ENCODE measurements at places on chromosomes 2 and 18.

DNA sequence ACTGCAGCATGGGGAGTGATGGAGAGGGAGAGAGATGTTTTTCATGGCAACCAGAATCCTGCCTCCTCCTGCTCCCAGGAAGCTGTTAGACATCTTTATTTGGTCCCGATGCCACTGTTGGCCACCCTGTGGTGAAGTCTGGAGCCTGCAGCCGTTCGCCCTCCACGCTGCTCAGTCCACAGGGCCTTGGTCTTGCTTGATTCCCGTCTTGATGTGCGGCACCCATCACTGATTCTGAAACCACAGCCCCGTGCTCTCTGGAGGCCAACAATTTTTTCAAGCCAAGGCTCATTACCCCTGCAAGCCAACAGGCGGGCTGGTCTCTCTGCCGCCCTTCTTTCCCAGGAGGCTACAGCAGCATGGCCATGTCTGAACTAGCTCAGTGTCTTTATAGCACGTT lies 24.5 kb downstream of the SIGLEC15 start:
- no peak for DNase-seq

- DNase-seq: no peak
Observed at GRCh38 chr2:124874219-124874618, 849.1 kb downstream of the CNTNAP5 start.

GRCh38 chr2:202237787-202238233 lies 587 bp downstream of the SUMO1 start:
- peak; percentile 13 for DNase-seq

DNA sequence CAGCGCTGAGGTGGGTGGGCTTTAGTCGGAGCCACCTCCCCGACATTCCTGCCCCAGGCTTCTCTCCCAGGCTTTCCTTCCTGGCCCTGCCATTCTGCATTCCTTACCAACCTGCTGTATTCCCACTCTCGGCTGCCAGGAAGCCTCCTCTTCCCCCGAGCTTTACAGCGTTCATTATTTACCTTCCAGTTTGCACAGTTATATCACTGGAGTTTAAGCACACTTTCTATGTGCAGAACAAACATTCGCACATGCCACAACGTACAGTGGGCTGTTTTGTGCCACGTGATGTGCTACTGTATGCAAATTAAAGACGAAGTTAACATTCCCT lies 246.3 kb downstream of the SOX11 start:
- no peak for DNase-seq

- DNase-seq: no peak
Observed at GRCh38 chr2:9646196-9647030, 15.6 kb upstream of the YWHAQ start.

DNA sequence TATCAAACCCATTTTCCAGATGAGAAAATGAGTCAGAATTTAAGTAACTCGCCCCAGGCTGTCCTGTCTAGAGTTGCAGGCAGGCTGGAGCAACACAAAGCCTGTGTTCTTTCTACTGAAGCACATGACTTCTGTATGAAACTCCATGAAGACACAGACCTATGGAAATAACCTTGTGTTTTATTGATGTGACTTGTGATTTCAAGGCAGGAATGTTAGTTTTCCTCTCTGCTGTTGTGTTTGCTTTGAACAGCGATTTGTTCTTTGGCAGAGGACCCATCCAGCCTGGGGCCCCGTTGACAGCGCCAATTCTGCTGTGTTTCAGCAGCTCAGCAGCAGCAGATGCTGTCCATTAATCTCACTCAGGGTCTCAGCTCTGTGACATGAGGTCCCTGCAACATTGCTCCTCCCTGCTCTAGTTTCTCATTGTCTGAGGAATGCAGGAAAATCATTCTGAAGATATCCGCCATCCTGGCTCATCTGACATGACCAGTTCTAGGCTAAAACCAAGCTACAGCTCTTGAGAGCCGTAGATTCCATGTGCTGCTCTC lies 344.3 kb upstream of the RAB12 start:
- DNase-seq: no peak

- DNase-seq: no peak
Observed at GRCh38 chr2:17107871-17108270, 410.4 kb downstream of the RAD51AP2 start.

DNA sequence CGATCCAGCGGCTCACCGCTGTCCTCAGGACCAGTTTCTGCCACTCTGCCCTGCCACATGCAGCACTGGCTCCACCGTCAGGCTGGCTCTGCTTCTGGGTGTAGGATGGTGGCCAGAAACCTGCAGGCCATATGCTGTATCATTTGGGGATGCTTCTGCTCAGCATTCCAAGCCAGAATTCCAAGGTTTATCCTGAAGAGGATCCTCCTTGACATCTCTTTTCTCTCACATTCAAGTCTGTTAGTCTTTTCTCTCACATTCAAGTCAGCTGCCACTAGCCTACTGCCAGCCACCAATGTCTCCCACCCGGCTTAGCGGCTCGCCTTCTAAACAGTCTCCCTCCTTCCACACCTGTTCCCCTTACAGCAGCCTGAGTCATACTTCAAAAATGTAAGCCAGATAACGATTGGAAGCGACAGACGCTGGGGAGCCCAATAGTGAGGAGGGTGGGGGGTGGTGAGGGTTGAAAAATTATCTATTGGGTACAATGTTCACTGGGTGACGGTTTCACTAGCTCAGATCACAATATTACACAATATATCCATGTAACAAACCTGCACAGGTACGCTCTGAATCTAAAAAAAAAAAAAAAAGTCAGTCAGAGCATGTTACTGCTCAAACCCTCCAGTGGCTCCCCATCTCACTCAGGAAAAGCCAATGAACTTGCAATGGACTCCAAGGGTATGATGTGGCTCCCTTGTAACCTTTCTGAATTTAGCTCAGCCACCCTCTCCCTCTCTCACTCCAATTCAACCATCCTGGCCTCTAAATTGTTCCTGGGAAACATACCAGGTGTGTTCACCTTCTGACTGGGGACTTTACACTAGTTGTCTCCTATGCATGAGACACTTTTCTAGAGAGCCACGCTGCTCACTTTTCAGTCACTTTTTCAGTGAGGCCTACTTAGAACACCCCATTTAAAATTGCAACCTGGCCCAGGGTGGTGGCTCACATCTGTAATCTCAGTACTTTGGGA lies 38.8 kb upstream of the SP3 start:
- DNase-seq: no peak

Measured in renal cortical epithelial cell (primary cell).